Activated CD8-positive, alpha-beta T cell treated with anti-CD3 and anti-CD28 coated beads, Interleukin-2, amount 10 ng/mL, durations not matched to agents 7 days and 5 days (primary cell): ENCODE measurements at places on chromosomes 5 and 9.

- peaks cover 2% of the 10 kb centered on the region for H3K27me3 ChIP-seq
- no peak overlapping the region for H3K4me3 ChIP-seq
- DNase-seq, result no peak
- no peak overlapping the region for H3K27ac ChIP-seq
These were observed 276.0 kb upstream of the DAP start for GRCh38 chr5:11037080-11037479.

DNA sequence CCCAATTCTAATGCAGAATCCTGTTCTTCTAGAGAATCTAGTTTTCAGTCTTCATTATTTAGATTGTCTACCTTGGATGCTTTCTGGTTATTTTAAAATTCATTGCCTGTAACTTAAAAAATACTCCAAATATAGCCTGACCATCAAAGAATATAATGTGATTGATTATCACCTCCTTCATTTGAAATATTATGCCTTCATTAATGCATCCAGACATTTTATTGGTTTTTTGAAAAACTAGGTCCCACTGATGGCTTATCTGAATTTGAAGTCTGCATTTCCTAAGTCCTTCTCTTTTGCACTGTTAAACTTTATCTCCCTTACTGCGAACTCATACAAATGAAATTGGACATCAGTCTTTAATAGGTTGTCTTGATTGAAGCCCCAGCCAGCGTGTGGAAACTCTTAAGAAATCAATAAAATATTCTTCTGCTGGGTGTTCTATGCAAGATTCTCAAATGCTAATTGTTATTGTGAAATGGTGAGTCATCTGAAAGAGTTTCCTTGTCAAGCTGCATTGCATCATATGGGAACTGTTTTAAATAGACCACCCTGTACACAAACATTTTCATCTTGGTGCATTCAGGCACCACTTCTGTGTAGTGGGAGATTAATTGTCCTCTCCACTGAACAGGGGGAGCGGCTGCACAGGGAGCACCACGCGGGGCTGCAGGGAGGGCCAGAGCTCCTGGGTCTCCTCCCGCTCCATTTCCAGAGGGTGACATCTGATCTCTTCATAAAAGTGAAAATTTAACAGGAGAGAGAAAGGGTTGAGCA, 92.3 kb upstream of the FANCC start:
- peaks cover 14% of the 10 kb centered on the region for H3K27me3 ChIP-seq
- H3K36me3 ChIP-seq, result no peaks in the 10 kb centered on the region
- no peak overlapping the region for H3K4me3 ChIP-seq
- H3K4me1 ChIP-seq, result no peaks in the 10 kb centered on the region

DNA sequence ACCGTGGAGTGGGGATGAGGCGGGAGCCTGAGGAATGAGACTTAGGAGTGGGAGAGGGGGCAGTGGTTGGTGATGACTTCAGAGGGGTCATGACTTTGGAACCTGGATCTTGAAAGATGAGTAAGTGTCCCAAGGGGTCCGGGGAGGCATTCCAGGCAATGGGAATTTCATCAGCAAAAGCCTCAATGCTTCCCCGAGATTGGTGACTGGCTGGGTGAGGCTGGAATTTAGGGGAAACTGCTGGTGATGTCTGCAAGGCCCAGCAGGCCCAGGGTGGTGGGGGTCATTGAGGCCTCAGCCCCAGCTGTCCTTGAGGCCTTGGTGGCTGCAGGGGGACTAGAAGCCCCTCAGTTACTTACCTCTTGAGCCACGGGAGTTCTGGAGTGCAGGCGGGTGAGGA, 7.5 kb downstream of the NDST1 start:
- H3K36me3 ChIP-seq, result no peaks in the 10 kb centered on the region
- peaks cover 3% of the 10 kb centered on the region for H3K4me1 ChIP-seq
- no peak overlapping the region for H3K27ac ChIP-seq
- no peaks in the 10 kb centered on the region for H3K27me3 ChIP-seq
- H3K4me3 ChIP-seq, result no peak overlapping the region

GRCh38 chr5:142074006-142074405, 34.6 kb upstream of the NDFIP1 start:
- H3K27me3 ChIP-seq, result peaks cover 2% of the 10 kb centered on the region
- H3K27ac ChIP-seq, result no peak overlapping the region
- no peak overlapping the region for H3K4me3 ChIP-seq
- no peak for DNase-seq
- H3K4me1 ChIP-seq, result peaks cover 9% of the 10 kb centered on the region
- no peaks in the 10 kb centered on the region for H3K36me3 ChIP-seq

GRCh38 chr5:54837981-54838380, 147.4 kb downstream of the ESM1 start:
- H3K4me3 ChIP-seq, result no peak overlapping the region
- no peaks in the 10 kb centered on the region for H3K36me3 ChIP-seq
- no peak overlapping the region for H3K27ac ChIP-seq
- DNase-seq, result no peak
- H3K4me1 ChIP-seq, result no peaks in the 10 kb centered on the region

DNA sequence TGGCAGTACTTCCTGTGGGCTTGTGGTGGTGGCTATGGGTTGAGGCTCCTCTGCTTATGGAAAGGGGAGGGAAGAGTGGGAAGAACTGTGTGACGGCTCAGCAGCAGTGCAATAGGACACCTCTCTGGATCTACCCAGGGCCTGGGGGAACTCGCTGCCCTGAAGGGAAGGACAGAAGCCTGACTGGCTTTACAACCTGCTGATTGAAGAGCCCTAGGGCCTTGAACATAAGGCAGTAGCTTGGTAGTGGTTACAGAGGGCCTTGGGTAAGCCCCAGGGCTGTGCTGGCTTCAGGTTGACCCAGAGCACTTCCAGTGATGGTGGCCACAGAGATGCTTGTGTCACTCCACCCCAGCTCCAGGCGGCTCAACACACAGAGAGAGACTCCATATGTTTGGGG, 5.5 kb downstream of the CCIN start:
- peaks cover 1% of the 10 kb centered on the region for H3K36me3 ChIP-seq
- H3K27me3 ChIP-seq, result peaks cover 8% of the 10 kb centered on the region
- no peak for DNase-seq
- peaks cover 19% of the 10 kb centered on the region for H3K4me1 ChIP-seq

DNA sequence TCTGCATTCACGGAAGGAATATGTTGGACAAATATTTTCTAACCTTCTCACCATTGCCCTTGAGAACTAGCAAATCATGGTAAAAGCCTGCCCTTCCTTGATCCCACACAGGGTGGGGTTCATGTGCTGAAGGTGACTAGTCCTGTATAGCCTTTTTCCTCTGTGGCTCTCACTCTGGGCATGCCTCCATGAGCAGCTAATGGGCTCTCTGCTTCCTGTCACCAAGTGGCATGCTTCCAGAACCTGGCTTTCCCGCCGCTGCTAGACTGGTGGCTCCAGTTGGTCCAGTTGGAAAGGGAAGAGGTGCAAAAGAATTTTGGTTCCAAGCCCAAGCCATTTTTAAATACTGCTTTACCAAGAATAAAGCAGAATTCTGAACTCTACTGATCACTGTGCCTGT, 35.5 kb downstream of the FBXO10 start:
- no peak overlapping the region for H3K27ac ChIP-seq
- no peaks in the 10 kb centered on the region for H3K4me1 ChIP-seq
- H3K4me3 ChIP-seq, result no peak overlapping the region
- DNase-seq, result no peak
- H3K36me3 ChIP-seq, result peaks cover 1% of the 10 kb centered on the region
- no peaks in the 10 kb centered on the region for H3K27me3 ChIP-seq

- peaks cover 49% of the 10 kb centered on the region for H3K36me3 ChIP-seq
- peaks cover 64% of the 10 kb centered on the region for H3K4me1 ChIP-seq
These were observed 1.6 kb downstream of the ANXA6 start for GRCh38 chr5:151155775-151156506.

DNA sequence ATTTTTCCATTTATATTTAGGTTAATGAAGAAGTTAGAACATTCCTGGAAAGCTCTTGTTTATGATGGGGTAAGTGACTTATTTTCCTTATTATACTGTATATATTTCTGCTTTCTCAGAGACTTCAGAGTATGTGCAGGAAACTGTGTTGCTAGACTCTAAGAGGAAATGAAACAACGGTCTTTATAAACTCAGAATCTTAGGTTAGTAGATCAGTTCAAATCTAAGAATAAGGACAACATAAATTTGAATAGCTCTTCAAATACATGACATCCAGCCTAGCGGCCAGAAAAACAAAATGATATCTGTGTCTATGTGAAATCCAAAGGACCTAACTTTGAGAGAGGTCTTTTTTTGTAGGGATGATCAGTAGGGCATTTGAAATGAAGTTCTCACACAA, 94.3 kb downstream of the PRKACG start:
- H3K27me3 ChIP-seq, result peaks cover 10% of the 10 kb centered on the region
- H3K4me3 ChIP-seq, result no peak overlapping the region
- H3K27ac ChIP-seq, result no peak overlapping the region
- H3K36me3 ChIP-seq, result no peaks in the 10 kb centered on the region

DNA sequence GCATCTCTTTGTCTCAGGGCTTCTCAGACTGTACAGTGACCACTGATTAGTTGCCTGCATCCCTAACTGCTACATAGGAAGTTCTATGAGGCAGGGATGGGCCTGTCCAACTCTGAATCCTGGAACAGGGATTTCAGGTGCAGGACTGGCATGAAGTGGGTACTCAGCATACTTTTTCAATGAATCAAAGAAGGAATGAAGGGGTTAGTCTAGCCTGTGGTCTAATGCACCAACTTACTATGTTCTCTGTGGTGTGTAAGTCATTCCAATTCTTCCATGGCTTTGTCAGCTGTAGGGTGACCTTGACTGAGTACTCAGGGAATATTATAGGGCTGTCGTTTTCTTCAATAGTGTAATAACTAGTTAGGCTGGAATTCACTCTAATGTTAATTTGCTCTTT, 8.3 kb downstream of the COL15A1 start:
- H3K36me3 ChIP-seq, result no peaks in the 10 kb centered on the region
- no peak overlapping the region for H3K27ac ChIP-seq
- no peak for DNase-seq
- peaks cover 33% of the 10 kb centered on the region for H3K27me3 ChIP-seq
- no peak overlapping the region for H3K4me3 ChIP-seq
